ENCODE measurements at places on chromosomes 6 and 20.
A peak's percentile ranks its signal among the peaks of the same experiment; 100 is the strongest.

DNA sequence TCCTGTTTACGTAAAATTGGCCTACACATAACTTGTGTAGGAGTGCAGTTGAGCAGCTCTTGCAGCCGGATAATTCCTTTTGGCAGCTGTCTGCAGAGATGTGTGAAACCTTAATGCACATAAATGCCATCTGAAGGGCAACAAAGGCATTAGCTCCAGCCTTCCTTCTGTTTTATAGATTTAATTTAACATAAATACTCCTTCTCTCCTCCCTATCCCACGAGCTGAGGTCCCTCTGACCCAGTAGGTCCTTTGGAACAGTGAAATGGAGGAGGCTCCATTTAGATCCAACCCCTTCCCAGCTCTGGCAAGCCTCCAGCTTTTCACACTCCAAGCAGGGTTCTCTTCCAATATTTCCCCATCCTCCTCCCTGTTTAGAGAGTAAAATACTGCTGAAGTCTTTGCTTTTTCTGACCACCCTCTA is 6.5 kb downstream of the PLEKHG1 start:
- DNase-seq: no peak

GRCh38 chr20:49356676-49357075 is 78.8 kb upstream of the ZNFX1 start:
- DNase-seq: no peak

GRCh38 chr6:127471379-127472255 is 12.4 kb upstream of the KIAA0408 start:
- no peak for DNase-seq

DNA sequence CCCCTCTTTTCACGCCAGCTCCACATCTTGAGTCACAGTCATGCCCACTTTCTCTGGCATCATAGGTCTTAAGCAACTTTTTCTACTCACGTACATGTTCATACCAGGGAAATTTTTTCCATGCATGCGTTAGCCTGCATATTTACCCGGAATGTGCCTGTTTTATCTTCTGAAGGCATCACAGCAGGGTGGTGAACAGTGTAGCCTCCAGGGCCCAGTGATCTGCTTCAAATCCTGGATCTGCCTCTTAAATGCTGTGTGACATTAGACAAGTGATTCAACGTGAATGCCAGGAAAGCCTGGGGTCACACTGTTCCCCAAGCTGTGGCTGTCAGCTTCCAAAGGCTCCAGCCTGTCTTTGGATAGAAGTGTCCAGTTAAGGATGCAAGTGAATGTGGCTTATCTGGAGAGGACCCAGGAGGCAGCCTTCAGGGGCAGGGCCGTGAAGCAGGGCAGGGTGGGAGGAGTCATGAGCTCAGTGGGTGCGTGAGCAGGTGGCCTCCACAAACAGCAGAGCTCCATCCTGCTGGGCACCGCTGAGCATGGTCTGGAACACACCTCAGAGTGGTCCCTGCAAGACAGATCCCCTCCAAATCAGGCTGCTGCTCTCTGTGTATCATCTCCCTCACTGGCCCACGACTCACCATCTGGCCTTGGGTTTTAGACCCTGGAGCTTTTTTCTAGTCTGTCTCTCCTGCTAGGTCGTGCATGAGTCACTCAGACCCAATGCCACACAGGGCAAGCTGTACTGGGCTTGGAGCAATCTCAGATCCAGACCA is 30.4 kb upstream of the CD93 start:
- DNase-seq: no peak

DNA sequence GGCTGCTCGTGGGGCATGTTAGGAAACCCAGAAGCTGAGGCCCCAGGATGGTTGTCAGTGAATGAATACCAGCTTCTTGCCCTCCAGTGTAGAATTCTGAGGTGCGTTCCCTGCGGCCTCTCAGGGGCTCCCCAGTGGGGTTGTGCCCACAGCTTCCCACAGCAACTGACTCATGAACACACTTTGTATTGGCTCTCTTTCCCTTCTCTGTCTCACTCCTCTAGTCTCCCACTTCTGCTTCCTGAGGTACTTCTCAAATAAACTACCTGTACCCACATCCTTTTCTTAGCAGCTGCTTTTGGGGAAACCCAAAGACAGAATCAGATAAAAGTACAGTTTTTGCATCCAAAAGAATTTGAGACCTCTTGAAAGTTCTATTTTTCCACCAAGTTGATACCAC is 107.7 kb upstream of the JAG1 start:
- DNase-seq: no peak

DNA sequence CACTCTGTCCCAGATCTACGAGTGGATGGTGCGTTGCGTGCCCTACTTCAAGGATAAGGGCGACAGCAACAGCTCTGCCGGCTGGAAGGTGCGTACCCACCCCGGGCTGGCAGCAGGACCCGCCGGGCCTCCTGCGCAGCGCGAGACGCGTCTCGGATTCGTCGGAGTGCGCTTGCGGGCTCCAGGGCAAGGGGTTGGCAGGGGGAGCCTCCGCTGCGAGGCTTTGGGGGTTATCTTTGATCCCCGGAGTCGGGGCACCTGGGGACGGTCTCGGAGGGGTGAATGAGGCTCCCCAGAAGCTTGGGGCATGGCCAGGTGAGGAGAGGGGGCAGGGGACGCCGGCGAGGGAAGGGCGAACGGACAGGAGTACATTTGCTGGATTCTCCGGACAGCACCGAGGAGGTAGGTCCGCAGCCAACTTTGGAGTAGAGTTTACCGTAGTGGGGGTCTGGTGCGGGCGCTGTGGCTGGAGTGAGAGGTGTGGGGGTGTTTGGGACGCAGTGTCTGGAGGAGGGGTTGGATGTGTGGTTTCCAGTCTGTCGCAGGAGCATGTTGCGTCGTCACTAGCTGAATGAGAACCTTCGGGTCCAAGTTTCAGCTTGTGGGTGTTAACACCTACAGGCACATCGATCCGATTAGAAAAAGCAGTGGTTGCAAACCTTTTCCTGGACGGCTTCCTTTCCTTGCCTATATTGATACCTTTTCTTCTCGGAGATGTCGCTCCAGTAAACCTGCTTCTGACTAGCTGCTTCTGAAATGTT is 1.2 kb downstream of the FOXO3 start:
- DNase-seq: no peak

GRCh38 chr20:2729251-2729713 is 36.7 kb downstream of the EBF4 start:
- no peak for DNase-seq

- no peak for DNase-seq
Observed at GRCh38 chr20:53990768-53991450, 79.5 kb downstream of the BCAS1 start.

- no peak for DNase-seq
Observed at GRCh38 chr6:148530976-148531375, 188.3 kb downstream of the SASH1 start.

DNA sequence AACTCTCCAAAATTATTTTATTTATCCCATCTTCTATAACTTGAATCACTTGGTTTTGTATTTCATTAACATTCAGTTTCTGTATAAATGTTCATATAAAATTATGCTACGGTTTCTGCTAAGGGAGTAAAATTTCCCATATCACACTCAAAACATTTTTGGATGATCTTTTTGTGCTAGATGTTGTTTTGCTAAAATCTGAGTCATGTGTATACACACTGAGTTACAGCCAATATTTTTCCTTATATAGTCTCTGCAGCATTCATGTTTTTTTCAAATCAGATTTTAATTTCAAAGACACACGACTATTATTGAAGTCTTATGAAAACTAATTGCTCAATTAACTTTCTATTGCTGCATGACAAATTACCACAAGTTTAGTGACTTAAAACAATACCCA is 54.3 kb upstream of the SLC2A12 start:
- DNase-seq: no peak

- DNase-seq: no peak
Observed at GRCh38 chr6:148846778-148847761, 100.2 kb downstream of the UST start.

DNA sequence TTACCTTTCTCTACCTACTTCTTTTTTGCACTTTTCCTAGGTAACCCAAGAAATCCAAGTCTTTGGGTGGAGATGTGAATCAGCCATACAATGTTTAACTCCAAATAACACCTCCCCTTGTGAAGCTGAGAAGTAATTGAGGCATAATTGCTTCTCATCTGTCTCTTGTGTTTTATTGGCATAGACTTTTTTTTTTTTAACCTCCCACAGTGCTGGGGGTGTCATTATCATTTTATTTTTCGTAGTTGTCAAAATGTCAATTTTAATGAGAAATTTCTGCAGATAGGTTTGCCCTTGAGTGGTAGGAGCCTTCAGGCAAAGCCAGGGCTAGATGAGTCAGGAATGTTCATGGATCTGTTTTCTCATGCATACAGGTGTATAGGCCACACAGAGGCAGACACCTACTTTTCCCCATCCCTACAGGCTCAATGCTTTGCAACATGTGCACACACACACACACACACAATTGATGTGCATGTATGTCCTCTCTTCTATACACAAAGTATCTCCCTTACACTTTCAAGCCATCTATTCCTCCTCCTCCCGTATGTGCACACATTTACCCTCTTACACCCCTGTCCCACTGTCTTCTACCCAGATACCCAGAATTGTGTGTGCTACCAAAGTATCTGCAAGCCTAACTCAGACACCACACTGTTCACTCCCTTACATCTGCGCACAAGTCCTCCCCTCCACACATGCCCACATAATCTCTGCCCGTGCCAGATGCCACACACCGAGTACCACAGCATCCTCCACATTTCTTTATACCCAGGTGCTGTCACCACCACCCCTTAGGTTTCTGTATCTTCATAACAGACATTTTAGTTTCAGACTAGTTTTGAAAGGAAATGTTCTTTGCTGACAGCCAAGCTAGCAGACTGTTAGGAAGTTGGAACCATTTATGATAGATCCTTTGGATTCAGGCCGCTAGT is 22.0 kb downstream of the RALY start:
- no peak for DNase-seq

DNA sequence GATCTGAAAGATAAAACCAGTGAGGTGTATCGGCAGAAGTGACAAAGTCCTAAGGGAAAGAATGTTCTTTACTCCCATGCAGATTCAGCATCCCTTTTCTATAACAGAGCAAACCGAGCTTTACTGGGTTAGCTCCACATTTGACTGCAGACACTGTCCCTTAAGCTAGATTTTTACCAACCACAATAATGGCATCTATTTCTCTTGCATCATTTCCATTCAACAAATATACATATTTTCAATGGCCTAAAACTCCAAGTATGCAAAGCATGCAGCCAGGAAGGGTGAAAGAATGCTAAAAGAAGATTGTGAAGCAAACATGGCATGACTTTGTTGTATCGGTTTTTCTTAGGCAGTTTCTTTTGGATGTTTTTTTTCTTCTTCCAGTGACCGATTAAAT is 255.4 kb downstream of the OGFRL1 start:
- no peak for DNase-seq

- DNase-seq: no peak
Observed at GRCh38 chr6:84897011-84897410, 132.6 kb upstream of the TBX18 start.

DNA sequence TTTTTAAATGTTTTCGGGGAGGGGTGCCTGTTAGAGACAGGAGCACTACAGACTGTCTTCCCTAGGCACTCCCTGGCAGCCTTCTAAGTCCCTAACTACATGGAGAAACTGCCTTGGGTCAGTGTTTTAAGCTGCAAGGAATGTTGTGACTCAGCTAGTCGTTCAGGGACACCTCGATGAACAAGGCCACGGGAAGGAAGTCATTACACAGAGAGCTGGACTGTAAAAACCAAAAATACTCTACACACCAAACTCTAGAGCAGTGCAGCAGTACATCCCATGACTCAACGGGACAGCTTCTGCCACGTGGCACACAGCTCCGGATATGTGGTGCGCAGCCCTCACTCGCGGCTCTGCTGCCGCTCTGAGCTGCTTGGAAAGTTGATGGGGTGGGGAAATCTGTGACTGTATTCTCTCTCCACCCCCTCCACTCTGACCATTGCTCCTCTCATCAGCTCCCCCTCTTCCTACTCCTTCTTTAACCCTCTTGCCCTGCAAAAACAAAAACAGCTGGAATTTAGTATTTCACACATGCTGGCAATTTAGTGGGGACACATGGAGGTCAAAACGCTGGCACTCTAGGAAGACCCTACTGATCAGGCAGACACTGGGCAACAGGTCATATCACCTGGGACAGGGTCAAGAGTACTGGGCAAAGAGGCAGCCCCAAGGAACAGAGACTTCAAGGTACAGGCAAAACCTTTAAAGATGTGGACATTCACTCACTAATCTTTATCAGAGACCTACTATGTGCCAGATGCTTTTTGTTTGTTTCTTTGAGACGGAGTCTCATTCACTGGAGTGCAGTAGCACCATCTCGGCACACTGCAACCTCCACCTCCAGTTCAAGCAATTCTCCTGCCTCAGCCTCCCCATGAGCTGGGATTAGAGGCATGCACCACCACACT is 10.9 kb upstream of the LPIN3 start:
- peak; percentile 68 for DNase-seq

- DNase-seq: no peak
Observed at GRCh38 chr20:24393903-24394302, 75.5 kb upstream of the SYNDIG1 start.

DNA sequence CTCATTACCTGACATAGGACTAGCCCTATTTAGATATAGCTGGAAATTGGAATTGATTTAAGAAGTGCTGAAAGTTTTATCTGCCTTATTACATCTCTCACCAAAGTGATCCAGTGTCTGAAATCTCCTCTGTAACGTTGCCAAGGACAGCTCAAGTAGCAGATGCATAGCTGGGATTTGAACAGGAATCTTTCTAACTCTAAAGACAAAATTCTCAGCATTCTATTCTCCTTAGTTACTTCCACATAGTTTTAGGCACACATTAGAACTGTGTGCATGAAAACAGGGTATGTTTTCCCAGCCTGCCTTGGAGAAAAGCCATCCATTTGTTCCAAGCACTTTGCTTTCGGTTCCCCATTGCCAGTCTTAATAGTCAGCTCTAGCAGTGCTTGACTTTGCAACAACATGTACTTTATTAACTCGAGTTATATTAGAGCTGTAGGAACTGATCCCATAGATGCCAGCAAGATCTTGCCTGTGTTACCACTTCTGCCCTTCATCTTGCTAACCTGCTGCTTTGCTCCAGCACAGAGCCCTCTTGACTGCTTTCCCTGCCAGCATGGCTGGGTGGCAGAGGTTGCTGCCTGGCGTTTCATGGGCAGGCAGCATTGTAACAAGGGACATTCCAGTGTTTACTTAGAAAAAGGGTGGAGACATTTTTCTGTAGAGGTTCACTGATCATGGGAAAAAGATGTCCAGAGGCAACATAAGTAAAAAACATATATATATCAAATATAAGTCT is 56.1 kb upstream of the STMND1 start:
- DNase-seq: no peak
